ENCODE measurements at places on chromosomes 11 and 22.

GRCh38 chr22:50474710-50475651 is at the start of gene SBF1:
Gene SBF1 (minus strand): TSS chr22:50475035. CDS start chr22:50474840, 195 bp downstream.
- peaks cover 6% of the 10 kb centered on the region for H3K36me3 ChIP-seq
- H3K4me1 ChIP-seq: peaks cover 43% of the 10 kb centered on the region
- peak within 1 kb of the TSS; percentile 92 for H3K27ac ChIP-seq
- DNase-seq: peak; percentile 95
- peaks cover 8% of the 10 kb centered on the region for H3K27me3 ChIP-seq

DNA sequence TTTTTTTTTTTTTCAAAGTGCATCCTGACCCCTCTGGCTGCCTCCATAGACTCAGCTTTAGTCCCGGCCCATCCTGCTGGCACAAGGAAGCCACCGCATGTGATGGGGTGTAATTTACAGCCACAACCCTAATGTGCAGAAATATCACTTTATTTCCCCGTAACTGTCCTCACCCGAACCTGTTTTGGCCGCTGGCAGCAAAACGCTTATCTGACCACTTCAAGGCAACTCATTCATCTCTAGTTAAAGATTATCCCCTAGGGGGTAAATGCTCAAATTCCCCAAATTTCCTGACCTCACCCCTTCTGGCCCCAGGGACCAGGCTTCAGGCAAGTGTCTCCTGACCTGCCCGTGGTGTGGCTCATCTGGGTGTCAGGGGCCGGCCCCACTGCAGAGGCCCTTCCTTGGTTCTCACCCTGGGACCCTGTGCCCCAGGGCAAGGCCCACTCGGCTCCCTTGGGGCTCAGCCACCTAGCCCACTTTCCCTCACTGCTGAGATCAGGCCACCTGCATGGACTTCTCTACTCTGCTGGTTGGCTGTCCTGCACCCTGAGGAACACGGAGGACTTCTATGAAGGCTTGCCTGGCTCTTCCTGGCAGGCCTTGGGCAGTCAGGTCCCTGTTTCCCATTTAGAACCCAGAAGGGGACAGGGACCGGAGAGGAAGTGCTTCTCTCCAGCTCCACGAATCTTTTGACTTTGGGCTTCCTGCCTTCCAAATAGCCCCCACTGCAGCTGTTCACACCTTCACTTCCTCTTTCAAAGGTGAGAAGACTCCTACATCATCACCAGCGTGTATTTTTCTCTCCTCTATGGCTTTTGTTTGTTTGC is 53.3 kb downstream of the WNT11 start:
- peaks cover 21% of the 10 kb centered on the region for H3K4me1 ChIP-seq
- DNase-seq: peak; percentile 41
- H3K27me3 ChIP-seq: peaks cover 10% of the 10 kb centered on the region
- H3K4me3 ChIP-seq: peak overlapping the region; percentile 74
- H3K36me3 ChIP-seq: no peaks in the 10 kb centered on the region
- peak overlapping the region; percentile 58 for H3K27ac ChIP-seq

GRCh38 chr11:86578727-86579405 is 93.5 kb downstream of the ME3 start:
- H3K27ac ChIP-seq: no peak overlapping the region
- no peaks in the 10 kb centered on the region for H3K36me3 ChIP-seq

DNA sequence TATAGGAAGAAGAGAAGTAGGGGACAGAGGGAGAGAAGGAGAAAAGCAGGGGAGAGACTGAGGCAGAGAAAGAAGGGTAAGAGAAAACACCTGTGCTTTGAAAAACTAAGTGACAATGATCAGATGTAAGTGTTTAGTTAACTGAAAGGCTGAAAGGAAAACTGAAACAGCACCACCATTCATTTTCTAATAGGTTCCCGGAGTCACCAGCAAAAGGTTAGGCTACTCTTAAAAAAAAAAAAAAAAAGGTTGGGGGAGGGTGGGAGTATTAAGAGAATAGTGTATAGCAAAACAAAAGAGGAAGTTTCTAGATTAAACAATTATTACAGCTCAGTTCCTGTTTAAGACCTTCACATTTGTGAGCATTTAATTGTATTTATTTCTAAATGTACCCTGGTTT is 113.8 kb downstream of the CADM1 start:
- DNase-seq: no peak
- no peaks in the 10 kb centered on the region for H3K36me3 ChIP-seq
- H3K27me3 ChIP-seq: no peaks in the 10 kb centered on the region
- no peak overlapping the region for H3K27ac ChIP-seq
- no peaks in the 10 kb centered on the region for H3K4me1 ChIP-seq

DNA sequence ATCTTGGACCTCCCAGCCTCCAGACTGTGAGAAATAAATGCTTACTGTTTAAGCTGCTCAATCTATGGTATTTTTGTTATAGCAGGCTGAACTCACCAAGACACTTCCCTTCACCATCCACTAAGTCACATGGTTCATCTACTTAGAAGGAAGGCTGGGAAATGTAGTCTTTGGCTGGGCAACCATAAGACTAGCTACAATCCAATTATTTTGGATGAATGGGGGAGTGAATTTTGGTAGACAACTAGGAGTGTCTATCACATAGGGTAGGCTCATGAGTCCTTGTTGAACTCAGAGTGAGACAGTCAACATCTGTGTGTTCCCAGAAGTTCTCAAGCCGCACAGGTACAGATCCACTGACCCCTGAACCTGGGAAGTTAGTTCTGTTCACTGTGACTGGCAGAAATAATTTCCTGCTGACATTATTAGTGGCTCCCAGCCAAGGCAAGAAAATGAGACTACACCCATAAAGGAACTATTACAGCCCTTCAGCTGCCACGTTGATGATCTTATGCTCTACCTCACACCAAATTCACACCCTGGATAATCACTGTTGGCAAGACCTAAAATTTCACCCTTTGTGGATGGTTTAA is 3.1 kb upstream of the SLC35C1 start:
- DNase-seq: no peak
- H3K27ac ChIP-seq: no peak overlapping the region
- peaks cover 3% of the 10 kb centered on the region for H3K36me3 ChIP-seq
- H3K4me3 ChIP-seq: no peak overlapping the region

DNA sequence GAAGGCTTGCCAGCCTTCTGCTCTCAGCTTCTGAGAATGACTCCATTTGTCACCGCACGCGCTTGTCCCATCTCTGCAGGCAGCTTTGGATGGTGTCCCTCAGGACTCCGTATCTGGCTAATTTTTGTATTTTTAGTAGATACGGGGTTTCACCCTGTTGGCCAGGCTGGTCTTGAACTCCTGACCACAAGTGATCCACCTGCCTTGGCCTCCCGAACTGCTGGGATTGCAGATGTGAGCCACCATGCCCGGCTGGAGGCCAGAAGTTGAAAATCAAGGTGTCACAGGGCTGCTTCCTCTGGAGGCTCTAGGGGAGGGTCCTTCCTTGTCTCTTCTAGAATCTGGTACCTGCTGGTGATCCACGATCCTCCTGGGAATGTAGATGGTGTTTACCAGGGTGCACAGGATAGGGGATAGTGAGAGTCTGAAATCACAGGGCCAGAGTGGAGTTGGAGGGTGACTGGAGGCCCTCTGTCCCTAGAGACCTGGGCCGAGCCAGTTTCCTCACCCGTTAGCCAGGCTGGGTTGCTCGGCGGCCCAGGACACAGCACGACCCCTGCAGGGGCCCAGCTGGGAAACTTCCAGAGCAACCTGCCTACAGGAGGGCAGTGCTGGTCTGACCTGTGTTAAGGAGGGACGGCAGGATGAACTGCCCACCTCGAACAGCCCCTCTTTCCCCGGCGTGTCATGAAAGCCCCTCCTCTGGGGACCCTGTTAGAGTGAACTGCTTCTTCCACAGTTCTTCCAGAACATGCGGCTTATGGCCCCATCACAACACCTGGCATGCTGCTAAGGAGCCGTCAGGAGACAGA is 48.9 kb upstream of the SHANK2 start:
- peaks cover 5% of the 10 kb centered on the region for H3K27me3 ChIP-seq
- DNase-seq: no peak
- H3K27ac ChIP-seq: no peak overlapping the region
- no peaks in the 10 kb centered on the region for H3K36me3 ChIP-seq

GRCh38 chr11:81647374-81647773 is 1086.3 kb downstream of the FAM181B start:
- H3K27me3 ChIP-seq: peaks cover 35% of the 10 kb centered on the region
- H3K4me3 ChIP-seq: no peak overlapping the region
- H3K27ac ChIP-seq: no peak overlapping the region
- no peaks in the 10 kb centered on the region for H3K36me3 ChIP-seq

DNA sequence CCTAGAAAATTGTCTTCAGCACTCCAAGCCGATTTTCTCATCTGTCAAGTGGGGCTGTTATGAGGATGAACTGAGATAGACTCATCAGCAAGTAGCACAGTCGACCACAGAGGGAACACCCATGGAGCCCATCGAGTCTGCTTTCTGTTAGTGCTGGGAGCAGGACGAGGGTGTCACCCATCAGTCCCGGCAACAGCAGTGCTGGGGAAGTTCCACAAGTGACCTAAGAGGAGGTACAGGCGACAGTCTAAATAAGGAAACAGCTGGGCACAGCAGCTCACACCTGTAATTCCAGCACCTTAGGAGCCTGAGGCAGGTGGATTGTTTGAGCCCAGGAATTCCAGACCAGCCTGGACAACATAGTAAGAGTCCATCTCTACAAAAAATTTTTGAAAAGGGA is 9.7 kb downstream of the RTL6 start:
- H3K4me1 ChIP-seq: peaks cover 13% of the 10 kb centered on the region
- no peak overlapping the region for H3K4me3 ChIP-seq
- DNase-seq: no peak
- H3K27me3 ChIP-seq: no peaks in the 10 kb centered on the region
- no peak overlapping the region for H3K27ac ChIP-seq
- H3K36me3 ChIP-seq: no peaks in the 10 kb centered on the region

DNA sequence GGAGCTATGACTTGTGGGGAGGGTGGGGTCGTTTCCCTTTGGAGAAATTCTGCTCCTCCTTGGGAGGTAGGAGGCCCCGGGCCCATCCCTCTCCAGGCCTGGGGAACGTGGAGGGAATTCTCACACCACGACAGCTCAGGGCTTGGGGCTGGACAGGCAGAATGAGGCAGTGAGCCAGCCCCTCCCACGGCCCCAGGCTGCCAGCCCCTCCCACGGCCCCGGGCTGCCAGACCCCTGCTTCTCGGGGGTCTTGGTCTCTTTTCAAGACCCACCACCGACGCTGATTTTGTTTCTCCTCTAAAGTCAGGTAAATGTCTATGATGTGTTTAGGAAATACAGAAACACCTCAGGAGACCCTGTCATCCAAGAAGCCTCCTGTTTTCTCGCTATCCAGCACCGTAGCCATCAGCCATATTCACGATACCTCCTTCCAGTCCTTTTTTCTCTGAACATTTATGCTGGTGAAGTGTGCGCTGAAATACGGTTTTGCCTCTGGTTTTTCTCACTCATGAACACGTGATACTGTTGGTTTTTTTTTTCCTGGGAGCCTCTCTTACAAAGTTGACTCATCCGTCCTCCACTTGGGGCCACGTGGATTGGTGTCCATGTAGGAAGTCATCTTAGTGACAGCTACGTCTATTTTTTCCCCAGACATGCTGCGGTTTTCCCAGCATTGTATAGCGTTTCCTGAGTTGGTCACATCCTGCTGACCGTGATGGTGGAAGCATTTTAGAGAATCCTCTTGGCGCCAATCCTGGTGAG is 1219.6 kb downstream of the BRD1 start:
- DNase-seq: no peak
- H3K4me1 ChIP-seq: no peaks in the 10 kb centered on the region
- H3K27me3 ChIP-seq: no peaks in the 10 kb centered on the region
- no peak overlapping the region for H3K4me3 ChIP-seq

- no peak overlapping the region for H3K4me3 ChIP-seq
- peaks cover 9% of the 10 kb centered on the region for H3K4me1 ChIP-seq
- peak; percentile 76 for DNase-seq
- H3K27ac ChIP-seq: peak overlapping the region; percentile 25
- no peaks in the 10 kb centered on the region for H3K36me3 ChIP-seq
- no peaks in the 10 kb centered on the region for H3K27me3 ChIP-seq
Observed at GRCh38 chr11:64146036-64146955, 19.6 kb downstream of the MACROD1 start.

- H3K36me3 ChIP-seq: no peaks in the 10 kb centered on the region
- H3K4me1 ChIP-seq: no peaks in the 10 kb centered on the region
- H3K27ac ChIP-seq: no peak overlapping the region
- H3K4me3 ChIP-seq: no peak overlapping the region
Observed at GRCh38 chr11:99614352-99614751, 593.6 kb downstream of the CNTN5 start.

- no peaks in the 10 kb centered on the region for H3K4me1 ChIP-seq
- no peak overlapping the region for H3K27ac ChIP-seq
- no peaks in the 10 kb centered on the region for H3K36me3 ChIP-seq
- DNase-seq: no peak
- no peaks in the 10 kb centered on the region for H3K27me3 ChIP-seq
- no peak overlapping the region for H3K4me3 ChIP-seq
Observed at GRCh38 chr11:1372660-1373059, 17.1 kb upstream of the BRSK2 start.

GRCh38 chr11:8149726-8150125 is 19.1 kb downstream of the RIC3 start:
- peaks cover 2% of the 10 kb centered on the region for H3K4me1 ChIP-seq
- no peak for DNase-seq
- no peak overlapping the region for H3K27ac ChIP-seq
- no peak overlapping the region for H3K4me3 ChIP-seq
- H3K36me3 ChIP-seq: peaks cover 5% of the 10 kb centered on the region

- H3K4me3 ChIP-seq: no peak overlapping the region
- H3K36me3 ChIP-seq: no peaks in the 10 kb centered on the region
- peaks cover 19% of the 10 kb centered on the region for H3K27me3 ChIP-seq
- no peak for DNase-seq
Observed at GRCh38 chr11:88104408-88104807, 70.8 kb downstream of the RAB38 start.

GRCh38 chr11:128708660-128709059 is 14.8 kb downstream of the FLI1 start:
- H3K27ac ChIP-seq: no peak overlapping the region
- H3K36me3 ChIP-seq: peaks cover 75% of the 10 kb centered on the region
- H3K4me1 ChIP-seq: peaks cover 60% of the 10 kb centered on the region
- DNase-seq: no peak

GRCh38 chr11:21109341-21109740 is 440.0 kb downstream of the NELL1 start:
- H3K4me3 ChIP-seq: no peak overlapping the region
- no peak for DNase-seq
- no peaks in the 10 kb centered on the region for H3K27me3 ChIP-seq
- H3K36me3 ChIP-seq: no peaks in the 10 kb centered on the region
- no peak overlapping the region for H3K27ac ChIP-seq

- H3K27ac ChIP-seq: no peak overlapping the region
- no peak for DNase-seq
- H3K27me3 ChIP-seq: no peaks in the 10 kb centered on the region
- H3K4me3 ChIP-seq: no peak overlapping the region
- no peaks in the 10 kb centered on the region for H3K4me1 ChIP-seq
- H3K36me3 ChIP-seq: peaks cover 6% of the 10 kb centered on the region
Observed at GRCh38 chr22:25134451-25134850, 65.2 kb upstream of the CRYBB3 start.

GRCh38 chr11:66465373-66466224 is 1.1 kb upstream of the PELI3 start:
- H3K4me1 ChIP-seq: peaks cover 31% of the 10 kb centered on the region
- no peak for DNase-seq
- H3K27me3 ChIP-seq: peaks cover 3% of the 10 kb centered on the region
- H3K36me3 ChIP-seq: peaks cover 8% of the 10 kb centered on the region
- peak overlapping the region; percentile 71 for H3K27ac ChIP-seq
- H3K4me3 ChIP-seq: peak overlapping the region; percentile 86

- no peak overlapping the region for H3K27ac ChIP-seq
- peak; percentile 59 for DNase-seq
- H3K36me3 ChIP-seq: no peaks in the 10 kb centered on the region
- H3K27me3 ChIP-seq: peaks cover 6% of the 10 kb centered on the region
Observed at GRCh38 chr11:1640076-1640946, 10.7 kb downstream of the KRTAP5-5 start.
